ENCODE measurements at places on chromosomes 12 and 14.
A peak's percentile ranks its signal among the peaks of the same experiment; 100 is the strongest.

DNA sequence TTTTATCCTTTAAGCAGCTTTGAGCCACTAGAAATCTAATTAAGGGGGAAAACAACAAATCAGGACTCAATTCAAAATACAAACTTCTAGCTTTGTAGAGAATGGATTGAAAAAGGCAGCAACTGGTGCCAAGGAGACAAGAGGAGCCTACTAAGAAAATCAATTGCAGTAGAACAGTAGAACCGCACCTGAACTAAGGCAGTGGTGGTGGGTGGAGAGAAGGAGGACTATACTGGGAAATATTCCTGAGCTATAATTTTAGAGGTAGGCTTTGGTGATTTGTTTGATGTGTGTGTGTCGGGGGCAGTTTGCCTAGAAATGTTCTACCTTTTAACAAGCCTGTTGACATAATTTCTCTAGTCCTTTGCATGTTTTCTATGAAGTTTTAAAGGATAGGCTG lies 270.9 kb upstream of the SYT10 start:
- no peak for ATAC-seq

- ATAC-seq = peak; percentile 9
Observed at GRCh38 chr14:74573421-74574089, 38.5 kb downstream of the LTBP2 start.

DNA sequence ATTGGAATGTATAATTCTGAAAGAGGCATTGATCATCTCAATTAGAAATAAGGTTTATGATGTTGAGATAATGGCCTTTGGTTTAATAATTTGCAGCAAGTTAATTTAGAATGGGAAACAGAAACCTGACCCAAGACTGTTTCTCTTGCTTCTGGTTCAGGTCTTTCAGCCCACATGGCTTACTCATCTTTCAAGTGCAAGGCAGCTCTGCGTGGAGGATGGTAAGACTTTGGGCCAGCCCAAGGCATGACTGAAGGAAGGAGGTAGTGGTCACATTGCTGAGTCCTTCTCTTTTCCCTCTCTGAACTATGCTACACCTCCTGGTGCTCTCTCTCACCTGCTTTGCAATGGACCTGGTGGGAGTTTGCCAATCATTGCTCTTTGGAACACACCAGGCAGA lies 98.7 kb downstream of the CAND1 start:
- ATAC-seq = no peak

DNA sequence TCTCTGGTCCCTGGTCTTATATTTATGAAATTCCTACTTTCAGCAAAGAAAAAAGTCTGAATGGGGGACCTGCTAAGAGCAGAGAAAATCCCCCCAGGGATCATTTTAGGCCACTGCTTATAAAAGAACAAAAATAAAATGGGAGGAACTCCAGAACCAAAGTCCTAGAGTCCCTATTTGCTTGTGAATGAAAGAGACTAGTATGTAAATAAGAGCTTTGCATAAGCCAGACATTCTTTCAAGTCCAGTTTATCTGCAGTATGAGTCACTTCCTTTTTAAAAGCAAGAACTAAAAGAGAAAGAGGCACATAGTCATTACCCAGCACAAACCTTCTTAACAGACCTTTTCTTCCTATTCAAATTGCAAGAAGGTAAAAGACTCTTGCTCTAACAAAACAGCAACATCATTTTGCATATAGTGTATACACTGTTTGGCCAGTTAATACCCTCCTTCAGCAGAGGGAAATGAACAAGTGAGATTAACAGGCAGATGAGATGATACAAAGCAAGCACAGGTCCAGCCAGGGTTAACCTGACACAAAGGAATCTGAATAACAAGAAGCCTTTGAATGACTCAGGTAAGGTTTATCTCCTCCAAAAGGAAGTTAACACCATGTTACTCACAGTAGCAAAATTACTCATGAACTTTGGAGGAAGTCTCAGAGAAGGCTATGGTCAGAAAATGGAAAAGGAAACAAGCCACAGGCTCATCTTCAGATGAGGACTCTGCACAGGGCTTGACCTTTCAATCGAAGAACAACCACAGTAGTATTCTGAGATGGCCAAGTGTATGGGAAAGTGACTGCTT lies 87.3 kb downstream of the PHLDA1 start:
- peak; percentile 96 for ATAC-seq

GRCh38 chr14:82854901-82855300 lies 1321.2 kb upstream of the SEL1L start:
- no peak for ATAC-seq

DNA sequence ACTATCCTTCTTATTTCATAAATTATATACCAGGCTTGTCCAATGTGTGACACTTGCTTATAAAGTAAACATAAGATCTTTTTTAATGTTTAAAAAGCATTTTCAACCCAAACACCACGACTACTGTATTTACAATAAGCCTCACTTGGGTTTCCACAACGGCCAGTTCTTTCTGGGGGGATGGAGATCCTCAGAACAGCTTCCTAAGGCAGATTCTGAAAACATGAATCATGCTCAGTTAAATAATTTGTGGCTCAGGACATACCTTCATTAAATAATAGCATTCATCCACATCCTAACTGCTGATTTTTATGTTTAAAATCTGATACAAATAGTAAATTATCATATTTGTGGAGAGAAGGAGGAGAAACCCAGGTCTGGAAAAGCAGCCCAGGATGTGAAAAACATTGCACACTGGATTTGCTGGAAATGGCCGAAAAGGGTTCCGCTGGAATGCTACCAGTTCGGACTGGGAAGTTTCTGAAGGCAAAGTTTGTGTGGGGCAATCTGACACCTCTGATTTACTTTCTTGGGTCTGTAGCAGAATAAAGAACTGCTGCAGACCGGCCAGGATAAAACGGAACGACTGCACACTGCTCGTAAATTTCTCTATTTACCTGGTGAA lies 597 bp downstream of the GLT8D2 start:
- peak; percentile 71 for ATAC-seq

GRCh38 chr12:116026346-116026745 lies 251.1 kb downstream of the MED13L start:
- ATAC-seq = no peak

GRCh38 chr14:104512061-104512460 lies 67.5 kb upstream of the C14orf180 start:
- no peak for ATAC-seq

DNA sequence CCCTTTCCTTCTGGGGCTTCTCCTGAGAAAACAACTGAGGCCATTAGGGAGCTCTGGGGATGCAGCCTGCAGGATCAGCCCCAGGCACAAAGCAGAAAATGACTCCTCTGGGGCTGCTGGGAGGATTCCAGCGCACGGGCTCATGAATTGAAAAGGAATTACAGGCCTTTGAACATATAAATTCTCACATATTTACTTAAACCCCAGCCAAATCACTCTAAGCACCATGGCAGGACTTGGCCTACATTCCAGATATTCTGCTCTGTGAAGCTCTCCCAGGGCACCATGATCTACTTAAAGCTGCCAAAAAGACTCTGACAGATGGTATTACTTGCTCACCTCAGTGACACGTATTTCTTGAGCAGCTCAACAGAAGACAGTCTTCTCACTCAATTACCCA lies 87.2 kb downstream of the ZFC3H1 start:
- no peak for ATAC-seq

DNA sequence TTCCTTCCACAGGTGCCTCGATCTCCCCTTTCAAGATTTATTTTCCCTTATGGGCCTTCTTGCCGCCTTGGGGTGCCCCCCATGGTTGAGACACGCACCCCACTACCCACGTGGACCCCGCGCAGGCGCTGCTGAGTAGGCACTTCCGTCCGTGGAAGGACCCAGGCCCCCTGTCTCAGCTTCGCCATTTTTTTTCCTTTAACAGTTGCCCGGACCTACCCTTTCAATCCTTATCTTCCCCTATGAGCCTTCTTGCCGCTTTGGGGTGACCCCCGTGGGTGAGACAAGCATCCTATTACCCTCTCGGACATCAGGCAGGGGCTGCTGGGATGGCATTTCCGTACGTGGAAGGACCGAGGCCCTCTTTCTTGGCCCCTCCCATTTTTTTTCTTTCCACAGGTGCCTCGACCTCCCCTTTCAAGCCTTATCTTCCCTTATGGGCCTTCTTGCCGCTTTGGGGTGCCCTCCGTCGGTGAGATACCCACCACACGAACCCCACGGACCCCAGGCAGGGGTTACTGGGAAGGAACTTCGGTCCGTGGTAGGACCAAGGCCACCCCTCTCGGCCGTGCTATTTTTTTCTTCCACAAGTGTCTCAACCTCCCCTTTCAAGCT lies 268.2 kb downstream of the ALG10 start:
- ATAC-seq = peak; percentile 24

DNA sequence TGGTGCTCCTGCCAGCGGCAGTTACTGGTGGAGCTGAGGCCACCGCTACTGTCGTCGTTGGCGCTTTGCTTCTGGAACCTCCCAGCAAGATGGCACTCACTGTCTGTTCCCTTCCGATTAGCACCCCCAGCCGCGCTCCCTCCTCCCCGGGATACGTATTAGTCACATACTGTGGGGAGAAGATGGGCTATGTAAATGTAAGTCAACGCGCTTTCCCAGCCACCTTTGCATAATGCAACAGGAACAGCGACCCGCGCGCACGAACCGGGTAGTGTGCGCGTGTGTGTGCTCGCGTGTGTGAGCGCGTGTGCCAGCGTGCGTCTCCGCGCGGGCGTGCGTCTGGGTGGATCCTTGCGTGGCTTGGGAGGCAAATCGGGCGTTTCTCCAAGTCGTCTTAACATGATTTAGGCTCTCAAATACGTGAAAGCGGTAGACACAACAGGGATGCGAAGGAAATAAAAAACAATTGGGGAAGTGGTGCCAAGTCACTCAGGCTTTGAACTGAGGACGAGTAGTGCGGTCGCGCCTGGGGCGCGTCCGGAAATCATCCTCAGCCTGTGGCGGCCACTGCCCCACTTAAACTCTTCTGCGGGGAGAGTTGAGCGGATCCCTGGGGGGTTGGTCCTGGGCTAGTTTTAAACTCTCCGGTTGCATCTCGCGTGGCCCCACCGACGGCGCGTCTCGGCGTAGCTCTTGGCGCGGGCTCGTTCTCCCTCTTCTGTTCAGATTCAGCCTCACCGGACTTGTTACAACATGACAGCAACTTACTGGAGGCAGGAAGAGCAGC lies 1.8 kb downstream of the FLRT2 start:
- ATAC-seq = peak; percentile 47

DNA sequence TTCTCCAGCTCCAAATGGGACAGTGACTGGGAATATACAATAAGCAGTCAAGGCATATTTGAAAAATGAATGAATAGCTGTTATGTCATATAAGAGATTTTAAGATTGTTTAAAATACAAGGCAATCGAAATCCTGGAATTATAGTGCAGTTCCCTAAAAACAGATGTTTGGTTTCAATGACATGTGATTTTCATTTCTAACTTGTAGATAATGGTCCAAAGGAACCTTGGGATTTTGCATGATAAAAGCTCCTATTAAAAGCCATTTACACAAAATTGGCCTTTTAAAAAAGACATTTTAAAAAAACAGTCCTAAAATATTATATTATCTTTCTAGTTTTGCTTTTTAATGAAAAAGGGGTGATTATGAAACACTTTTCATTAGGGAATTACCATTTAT lies 905.1 kb downstream of the GALC start:
- no peak for ATAC-seq

DNA sequence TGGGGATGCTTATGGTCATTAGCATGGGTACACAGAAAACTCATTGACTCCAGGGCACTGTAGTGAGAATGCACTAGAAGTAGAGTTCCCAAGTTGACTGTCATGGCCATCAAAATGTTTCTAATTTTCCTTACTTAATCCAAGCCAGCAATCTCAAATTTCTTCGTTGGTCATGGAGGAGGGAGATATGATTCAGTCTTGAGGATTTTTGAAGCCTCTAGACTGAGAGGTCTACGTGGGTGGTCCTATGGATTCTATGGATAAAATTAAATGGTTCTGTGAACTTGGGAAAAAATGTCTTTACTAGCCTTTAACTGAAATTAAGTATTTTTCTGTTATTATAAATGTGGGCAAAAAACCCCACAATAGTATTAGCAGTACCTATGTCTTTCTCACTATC lies 508.5 kb downstream of the FUT8 start:
- no peak for ATAC-seq

- ATAC-seq = peak; percentile 70
Observed at GRCh38 chr14:103619057-103619456, 10.0 kb upstream of the KLC1 start.

DNA sequence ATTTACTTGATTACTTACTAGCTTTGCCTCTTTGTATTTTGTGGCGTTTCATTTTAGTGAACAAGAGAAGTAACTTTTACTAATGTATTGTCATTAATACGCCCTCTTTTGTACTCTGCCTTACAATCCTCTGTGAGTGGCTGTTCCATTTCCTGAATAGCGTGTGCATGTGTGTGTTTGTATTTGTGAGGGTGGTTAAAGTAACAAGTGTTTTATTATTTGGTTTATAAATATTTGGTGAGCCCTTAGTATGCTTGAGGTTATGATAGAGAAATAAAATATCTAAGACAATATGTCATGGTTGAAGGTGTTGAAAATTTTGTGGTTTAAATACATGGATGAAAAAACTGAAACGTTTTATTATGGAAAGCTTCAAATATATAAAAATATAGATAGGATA lies 71.7 kb upstream of the REP15 start:
- ATAC-seq = no peak

DNA sequence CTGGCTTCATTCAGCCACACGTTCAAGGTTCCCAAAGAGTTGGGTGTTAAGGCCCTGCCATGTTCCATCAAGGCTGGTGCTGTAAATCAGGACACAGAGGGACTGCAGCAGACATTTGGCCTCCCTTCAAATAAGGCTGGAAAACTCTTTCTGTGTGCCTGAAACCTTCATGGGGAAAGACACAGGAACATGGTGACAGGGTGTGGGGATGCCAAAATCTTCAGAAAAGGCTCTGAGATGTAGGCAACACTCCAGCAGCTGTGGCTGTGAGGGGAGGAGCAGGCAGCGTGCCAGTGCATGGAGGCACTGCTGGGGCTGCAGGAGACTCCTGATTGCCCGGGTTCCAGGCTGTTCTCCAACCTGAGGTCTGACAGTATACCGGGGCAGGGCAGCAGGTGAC lies 15.0 kb downstream of the POMT2 start:
- ATAC-seq = no peak

DNA sequence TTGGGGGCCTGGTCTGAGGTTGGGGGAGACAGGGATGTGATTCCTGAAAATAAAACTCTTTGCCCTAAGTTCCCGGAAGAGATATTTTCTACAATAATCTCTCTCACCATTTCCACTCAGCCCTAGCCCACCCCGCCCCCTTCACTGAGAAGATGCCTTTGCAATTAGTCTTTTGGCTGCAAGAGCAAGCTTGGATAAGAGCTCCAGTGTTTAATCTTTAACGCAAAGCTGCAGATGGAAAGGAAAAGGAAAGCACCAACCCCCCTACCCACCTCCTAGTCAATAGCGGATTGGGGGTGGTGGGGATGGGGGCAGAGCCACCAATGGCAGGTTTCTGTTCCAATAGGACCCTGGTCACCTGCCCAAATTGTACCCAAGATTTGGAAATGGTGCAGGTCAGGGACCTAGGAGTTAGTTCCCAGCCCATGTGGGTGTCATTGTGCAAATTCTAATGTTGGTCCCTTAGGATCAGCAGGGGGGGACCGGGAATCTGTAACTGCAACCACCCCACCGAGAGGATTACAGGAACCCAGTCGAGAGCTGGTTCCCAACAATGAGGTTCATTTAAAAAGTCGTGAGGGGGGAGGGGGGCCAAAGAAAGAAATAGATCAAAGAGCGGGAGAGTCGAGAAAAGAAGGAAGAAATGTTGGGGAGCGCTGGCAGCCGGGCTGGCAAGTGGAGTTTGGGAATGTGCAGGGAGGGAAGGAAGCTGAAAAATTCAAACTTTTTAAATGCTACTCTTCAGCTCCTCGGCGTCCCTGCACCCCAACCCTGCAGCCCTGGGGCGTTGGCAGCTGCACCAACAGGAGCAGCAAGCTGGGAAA lies 1.6 kb downstream of the ZFP36L1 start:
- no peak for ATAC-seq
